ENCODE measurements at places on chromosomes 7 and 10.

GRCh38 chr7:139629392-139630082 lies 106.1 kb downstream of the CLEC2L start:
- DNase-seq = no peak

DNA sequence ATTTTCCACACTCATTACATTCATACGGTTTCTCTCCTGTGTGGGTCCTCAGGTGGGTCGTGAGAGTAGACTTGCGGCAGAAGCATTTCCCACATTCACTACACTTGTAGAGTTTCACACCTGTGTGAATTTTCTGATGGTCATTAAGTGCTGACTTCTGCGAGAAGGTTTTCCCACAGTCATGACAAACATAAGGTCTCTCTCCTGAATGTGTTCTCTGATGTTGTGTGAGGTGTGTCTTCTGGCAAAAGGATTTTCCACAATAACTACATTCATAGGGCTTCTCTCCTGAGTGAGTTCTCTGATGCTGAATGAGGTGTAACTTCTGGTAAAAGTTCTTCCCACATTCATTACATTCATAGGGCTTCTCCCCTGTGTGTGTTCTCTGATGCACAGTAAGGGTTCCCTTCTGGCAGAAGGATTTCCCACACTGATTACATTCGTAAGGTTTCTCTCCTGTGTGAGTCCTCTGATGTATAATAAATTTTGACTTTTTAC lies 15.1 kb downstream of the ZNF12 start:
- no peak for DNase-seq

- DNase-seq = no peak
Measured at GRCh38 chr10:101280511-101280910, 51.2 kb upstream of the LBX1 start.

DNA sequence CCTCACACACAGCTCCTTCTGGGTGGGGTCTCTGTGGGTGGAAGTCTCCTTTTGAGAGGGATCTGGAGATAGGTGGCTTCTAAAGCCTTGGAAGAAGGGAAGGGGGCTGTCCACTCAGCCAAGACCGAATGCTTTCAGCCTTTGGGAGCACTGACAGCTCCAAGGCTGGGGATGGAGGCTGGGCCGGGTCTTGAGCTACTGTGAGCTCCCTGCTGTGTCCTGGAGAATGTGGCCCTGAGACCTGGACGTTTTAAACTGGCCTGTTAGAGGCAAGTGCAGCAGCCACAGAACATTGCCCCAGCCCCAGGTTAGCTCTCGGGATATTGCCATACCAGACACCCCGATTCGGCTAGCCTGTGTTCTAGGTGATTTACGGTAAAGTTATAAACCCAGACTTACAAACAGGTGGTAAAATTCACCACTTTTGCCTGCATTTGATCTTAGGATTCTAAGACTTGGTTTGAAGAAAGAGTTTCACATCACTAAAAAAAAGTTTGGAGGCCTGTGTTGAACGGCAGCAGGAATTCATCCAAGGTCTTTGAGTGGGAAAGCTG lies 548.5 kb upstream of the FOXK1 start:
- DNase-seq = no peak

- DNase-seq = no peak
Measured at GRCh38 chr10:7134448-7134847, 276.4 kb downstream of the SFMBT2 start.

GRCh38 chr7:27242154-27242553 lies 448 bp upstream of the EVX1 start:
- DNase-seq = no peak

GRCh38 chr7:24057243-24057642 lies 226.7 kb upstream of the NPY start:
- DNase-seq = no peak

GRCh38 chr10:10542477-10542876 lies 475.2 kb upstream of the CELF2 start:
- DNase-seq = no peak

- DNase-seq = no peak
Measured at GRCh38 chr7:106089647-106090046, 22.5 kb downstream of the SYPL1 start.

DNA sequence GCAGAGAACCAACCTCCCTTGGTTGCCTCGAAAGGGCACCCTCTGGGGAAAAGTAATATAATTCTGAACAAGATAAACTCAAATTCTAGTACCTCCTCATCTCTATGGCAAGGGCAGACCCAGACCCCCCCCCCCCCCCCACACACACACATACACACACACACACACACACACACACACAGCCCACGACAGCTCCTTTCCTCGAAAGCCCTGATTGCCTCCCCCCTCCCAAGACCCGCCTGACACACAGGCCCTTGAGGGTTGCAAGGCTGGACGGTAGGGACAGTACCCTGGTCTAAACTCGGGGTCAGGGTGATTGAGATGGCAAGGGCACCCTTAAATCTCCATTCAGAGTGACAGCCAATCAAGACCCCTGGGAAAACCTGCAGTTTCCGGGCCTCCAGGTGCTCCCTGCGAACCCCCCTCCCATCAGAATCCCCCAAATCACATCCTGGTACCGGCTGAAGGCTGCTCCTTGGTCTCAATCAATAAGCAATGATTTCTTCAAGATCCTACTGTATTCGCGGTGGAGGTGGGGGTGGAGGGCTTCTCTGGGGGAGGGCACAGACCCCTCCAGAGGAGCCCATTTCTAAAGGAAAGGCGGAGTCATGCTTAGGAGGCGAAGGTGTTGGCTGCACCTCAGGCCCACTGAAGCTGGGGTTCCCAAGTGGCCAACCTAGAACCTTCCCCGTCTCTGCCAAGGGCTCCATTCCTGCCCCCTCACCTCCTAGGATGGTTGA lies 100.7 kb downstream of the HIP1 start:
- DNase-seq = no peak

DNA sequence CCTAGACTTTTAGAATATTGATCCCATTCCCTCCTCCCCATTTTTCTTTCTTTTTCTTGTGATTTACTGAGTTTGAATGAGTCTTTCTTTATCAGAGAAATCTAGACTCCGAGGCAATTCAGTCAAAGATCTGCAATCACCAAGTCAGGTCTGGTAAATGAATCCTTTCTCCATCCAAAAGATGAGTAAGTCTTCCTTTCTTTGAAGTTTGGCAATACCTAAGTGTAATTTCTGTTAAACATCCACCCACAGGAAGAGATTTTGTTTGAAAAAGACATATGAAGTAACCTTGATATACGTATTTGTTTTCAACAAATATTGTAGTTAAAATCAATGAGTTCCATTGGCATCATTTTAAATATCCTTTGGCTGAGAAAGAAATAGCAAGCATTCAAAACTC lies 58.3 kb downstream of the SLC39A12 start:
- no peak for DNase-seq

DNA sequence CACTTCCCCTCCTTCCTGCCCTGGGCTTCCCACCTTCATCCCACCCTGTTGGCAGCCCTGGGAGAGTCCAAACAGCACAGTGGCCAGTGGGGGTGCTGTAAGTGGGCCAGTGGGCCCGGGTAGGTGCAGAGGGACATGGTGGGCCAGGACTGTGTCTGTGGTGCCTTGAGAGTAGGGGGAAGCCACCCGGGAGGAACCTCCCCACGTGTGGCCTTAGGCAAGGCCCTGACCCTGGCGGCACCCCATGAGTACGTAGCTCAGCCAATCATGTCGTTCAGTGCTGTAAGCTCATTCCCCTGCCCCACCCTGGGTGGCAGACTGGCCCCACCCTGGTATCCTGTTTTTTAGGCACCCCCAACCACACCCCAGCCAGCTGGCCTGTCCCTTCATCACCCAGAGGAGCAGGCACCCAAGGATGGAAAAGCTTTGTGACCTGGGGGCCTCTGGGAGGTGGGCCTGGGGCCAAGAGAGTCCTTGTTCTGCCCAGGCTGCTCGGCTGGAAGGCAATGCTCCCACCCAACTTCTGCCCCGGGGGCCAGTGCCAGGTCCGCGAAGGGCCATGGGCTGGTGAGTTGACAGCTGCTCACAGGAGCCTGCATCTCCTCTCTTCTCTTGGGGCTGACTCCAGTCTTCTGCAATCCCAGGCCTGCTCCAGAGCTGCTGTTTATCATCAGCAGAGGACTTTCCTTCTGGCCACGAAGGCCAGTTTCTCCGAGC lies 41.6 kb downstream of the TSPAN15 start:
- no peak for DNase-seq

DNA sequence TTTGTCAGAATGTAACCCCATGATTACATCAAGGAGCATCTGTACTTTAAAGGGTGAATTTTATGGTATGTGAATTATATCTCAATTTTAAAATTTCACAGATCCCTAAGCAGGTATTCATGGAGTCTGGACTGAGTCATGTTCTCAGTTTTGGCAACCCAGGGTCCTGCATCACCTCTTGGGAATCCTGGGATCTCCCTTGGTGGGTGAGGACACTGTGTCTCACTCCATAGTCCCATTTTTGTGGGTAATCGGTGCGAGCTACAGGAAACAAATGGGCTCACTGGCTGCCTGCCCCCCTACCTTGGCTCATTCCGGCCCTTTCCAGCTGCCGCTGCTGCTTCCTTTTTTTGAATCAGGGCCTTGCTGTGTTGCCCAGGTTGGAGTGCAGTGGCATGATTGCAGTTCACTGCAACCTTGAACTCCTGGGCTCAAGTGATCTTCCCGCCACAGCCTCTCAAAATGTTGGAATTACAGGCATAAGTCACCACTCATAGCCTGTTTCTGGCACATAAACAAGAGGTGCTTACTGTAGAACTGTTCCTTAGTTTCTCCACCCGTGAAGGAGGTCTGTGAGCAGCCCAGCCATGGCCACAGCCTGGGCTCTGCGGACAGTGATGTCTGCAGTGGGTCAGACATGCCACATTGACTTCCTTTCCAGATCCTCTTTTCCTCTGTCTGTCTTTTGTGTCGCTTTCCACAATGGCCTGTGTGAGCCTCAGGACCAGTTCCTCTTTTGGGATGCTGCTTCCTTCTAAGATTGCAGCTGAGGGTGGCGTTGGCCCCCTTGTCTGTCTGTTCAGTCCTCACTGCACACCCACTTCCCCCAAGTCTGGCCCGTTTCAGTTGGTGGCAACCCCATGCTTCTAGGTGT lies 14.5 kb downstream of the PALD1 start:
- no peak for DNase-seq

DNA sequence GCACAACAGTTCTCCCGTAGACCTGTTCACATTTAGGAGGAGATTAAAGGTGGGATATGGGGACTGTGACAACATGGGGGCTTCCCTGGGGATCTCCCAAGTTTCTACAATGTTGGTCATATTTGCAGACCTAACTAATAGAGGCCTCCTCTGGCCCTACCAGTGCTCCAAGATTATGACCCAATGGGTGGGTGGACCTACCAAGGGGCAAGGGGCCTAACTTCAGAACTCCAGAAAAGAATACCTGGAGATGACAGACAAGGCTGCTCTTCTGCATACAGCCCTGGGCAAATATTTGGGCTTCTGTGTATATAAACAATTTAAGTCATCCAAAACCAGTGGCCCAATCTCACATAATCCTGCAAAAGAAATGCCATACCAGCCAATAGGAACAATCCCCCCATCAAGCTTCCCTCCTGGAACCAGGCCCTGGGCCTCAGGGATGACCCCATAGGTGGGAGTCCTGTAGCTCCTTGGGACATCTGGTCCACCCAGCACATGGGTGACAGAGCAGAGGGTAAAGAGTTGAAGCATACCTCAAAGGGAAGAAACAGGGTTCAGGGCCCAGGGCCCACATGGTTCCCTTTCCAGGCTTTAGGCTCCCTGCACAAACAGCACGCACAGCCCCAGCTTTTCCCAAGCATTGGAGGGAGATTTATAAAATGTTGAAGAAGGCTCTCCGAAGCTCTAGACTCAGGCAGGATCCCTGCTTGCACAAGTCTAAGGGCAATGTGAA lies 86.1 kb upstream of the CHST15 start:
- no peak for DNase-seq

DNA sequence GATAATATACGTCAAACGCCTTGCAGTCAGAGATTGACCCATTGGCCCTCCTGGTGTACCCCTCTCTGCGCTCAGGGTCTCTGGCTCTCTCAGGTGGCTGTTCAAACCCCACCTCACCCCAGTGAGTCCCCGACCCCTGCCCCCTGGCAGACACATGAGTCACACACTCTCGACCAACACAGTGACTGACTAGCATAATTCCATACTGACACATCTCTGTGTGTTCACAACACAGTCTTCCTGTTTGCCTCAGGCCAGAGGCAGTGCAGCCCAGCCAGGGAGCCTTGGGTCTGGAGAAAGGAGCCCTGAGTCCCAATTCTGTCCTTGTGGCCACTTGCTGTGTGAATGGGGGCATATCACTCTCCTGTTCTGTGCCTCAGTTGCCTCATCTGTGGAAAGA lies 40.1 kb downstream of the PALD1 start:
- no peak for DNase-seq

DNA sequence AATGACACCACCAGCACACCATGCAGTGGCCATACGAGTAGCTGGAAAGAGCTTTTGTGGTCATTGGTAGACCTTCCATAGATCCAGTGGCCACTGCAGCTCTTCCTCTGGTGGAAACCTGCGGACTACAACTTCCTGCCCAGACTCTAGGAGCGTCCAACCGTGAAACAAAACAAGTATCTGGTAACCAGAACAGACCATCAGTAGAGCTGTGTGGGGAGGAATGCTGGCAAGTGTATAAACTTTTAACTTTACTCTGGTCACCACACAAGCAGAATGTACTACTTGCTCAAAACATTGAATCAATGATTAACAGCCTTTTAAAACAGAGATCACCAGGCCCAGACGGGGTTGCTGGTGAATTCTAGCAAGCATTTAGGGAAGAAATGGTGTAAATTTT lies 154.7 kb upstream of the DGKB start:
- no peak for DNase-seq

DNA sequence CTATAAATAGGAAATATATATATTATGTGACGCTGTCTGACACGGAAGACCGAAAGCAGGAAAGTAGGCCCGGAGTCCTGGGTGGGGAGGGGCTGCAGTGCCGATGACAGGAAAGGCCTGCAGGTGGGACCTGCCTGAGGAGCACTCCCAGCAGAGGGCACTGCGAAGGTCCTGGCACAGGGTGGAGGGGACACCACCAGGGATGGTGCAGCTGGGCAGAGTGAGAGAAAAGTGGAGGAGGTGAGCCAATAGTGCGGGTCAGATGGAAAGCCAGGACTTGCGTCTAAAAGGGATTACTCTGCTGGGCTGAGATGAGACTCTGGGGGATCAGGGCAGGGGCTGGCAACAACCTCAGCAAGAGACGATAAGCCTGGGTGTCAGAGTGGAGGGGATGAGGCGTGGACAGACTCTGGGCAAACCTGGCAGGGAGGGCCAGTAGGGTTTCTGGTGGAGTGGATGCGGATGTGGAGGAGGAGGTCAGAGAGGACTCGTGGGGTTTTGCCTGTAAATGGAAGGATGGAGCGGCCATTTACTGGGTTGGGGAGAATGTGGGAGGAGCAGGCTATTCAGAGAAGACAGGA lies 118.2 kb upstream of the ZNF746 start:
- DNase-seq = no peak

DNA sequence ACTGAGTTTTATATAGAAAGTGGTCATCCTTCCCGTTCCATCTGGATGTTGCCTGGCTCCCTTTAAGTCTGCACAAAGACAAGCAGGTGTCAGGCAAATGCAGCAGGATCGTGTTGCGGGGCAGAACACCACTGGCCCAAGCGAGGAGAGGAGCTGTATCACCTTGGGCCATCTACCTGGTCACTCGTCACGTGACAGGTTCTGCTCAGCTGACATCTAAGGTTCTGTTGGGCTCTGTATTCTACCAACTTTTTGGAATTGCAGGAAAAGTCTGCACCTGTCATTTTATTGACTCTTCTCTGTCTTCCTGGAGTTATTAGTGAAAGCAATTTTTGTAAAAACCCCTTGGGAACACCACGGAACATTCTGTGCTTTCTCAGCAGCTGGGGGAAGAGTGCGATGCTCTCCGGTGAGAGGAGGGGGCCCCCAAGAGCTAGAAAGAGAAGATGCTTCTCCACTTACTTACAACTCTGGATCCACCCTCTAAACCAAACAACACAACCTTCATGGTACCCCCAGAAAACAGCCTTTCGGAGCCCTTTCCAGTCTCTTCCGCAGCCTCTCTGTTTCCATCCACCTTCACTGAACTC lies 83.4 kb upstream of the NMT2 start:
- no peak for DNase-seq
